ENCODE measurements at places on chromosomes 11 and 22.

GRCh38 chr22:30015846-30016245 lies 64.4 kb upstream of the HORMAD2 start:
- DNase-seq = no peak
- H3K27ac ChIP-seq = no peak overlapping the region
- H3K36me3 ChIP-seq = no peaks in the 10 kb centered on the region
- no peaks in the 10 kb centered on the region for H3K27me3 ChIP-seq
- H3K4me3 ChIP-seq = no peak overlapping the region

DNA sequence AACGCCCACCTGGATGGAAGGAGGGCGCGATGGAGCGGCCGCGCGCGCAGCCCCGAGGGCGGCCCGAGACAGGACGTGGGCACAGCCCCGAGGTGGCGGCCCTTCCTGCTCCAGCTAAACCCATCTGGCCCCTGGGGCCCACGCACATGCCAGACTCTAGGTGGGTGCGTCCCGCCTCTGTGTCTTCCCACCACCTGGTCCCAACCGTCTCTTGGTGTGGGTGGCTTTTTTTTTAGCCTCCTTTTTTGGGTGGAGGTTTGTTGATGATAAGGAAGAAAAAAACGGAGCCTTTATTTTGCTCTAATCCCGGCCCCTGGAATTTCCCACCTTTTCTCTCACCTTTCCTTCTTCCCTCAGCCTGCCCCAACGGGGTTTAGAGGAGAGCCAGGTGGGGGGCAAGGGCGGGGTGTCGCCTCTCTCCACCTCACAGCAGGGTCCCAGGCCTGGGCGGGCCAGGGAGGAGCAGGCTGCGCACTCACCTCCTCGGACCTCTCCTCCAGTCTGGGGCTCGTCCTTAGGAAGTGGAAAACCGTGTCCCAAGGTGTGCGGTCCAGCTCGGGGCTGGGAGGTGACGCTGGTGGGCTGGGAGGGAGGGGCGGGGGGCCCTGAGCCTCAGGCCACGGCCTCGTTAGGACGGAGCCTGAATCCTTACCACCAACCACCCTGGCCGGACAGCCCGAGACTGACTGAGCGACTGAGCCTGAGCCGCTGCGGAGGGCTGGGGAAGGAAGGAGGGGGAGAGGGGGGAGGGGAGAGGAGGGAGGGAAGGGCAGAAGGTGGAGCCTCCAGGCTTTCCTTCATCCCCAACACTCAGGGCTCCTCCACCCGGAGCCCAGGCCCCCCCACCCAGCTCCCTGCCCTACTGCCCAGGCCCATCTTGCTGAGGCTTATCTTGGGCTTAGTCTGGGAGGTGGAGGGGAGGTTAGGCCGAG lies at the start of gene SOX10:
Gene SOX10 (minus strand): TSS at position 696 of the 932 bp plus-strand sequence. CDS start 771 bp downstream, outside the sequence.
- H3K4me3 ChIP-seq = peak within 1 kb of the TSS; percentile 47
- peak; percentile 73 for DNase-seq
- H3K27ac ChIP-seq = no peak within 1 kb of the TSS
- peaks cover 31% of the 10 kb centered on the region for H3K27me3 ChIP-seq
- H3K36me3 ChIP-seq = no peaks in the 10 kb centered on the region
- peaks cover 40% of the 10 kb centered on the region for H3K4me1 ChIP-seq

DNA sequence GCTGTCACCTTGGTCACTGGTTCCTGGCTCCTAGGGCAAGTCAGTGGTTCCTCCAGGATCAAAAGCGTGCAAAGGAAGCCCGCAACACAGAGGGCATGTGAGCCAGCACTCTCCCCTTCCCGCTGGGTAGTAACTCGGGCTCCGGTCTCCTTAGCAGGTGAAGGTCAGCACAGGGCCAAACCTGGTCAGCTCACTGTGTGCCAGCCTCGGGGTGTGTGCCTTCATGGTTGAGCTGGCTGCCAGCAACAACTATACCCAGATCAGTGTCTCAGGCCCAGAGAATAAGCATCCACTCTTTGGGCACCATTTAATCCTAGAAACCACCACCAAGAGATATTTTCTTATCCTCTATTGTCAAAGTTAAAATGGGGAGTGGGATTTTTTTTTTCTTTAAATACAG lies 16.1 kb upstream of the CCDC86 start:
- no peak overlapping the region for H3K27ac ChIP-seq
- no peaks in the 10 kb centered on the region for H3K27me3 ChIP-seq
- no peak overlapping the region for H3K4me3 ChIP-seq
- DNase-seq = no peak
- no peaks in the 10 kb centered on the region for H3K4me1 ChIP-seq

DNA sequence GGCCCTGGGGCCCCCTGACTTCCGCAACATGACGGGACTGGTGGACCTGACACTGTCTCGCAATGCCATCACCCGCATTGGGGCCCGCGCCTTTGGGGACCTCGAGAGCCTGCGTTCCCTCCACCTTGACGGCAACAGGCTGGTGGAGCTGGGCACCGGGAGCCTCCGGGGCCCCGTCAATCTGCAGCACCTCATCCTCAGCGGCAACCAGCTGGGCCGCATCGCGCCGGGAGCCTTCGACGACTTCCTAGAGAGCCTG lies 992 bp downstream of the LRFN4 start:
- H3K27me3 ChIP-seq = no peaks in the 10 kb centered on the region
- peaks cover 10% of the 10 kb centered on the region for H3K4me1 ChIP-seq
- H3K27ac ChIP-seq = no peak overlapping the region

DNA sequence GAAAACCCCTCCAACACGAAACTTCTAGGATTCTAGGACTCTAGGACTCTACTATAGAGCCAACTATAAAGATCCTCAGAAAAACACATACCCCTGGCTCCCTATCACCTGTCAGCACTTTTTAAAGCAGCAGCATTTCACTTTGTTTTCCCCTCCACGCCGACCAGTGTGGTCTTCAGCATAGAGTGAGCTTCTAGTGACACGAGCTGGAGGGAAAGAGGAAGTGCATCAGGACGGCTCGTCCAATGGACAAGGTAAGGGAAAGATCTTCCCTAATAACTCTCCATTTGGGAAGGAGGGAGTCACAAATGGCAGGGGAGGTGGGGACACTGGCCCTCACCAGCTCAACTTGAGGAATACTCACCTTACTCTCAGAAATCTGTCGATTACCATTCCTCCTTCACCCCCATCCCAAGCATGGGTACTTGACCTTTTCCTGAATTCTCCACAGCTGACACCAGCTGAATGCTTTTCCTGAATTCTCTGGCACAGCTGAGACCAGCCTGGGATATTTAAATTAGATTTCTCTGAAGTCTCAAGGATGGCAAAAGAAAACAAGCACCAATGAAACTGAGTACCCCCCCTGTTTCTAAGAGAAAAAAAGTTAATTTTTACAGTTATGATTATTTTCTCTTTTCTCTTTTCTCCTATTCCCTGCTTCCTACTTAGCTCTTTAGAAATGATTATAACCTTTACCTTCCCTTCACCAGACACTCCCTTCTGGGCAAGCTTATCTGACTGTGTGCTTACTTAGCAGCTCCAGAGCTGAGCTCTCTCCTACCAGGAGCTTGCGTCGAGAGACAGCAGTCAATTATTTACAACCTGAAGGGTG lies 33.3 kb upstream of the NNMT start:
- H3K4me1 ChIP-seq = peaks cover 30% of the 10 kb centered on the region
- DNase-seq = peak; percentile 77
- no peak overlapping the region for H3K4me3 ChIP-seq
- H3K36me3 ChIP-seq = no peaks in the 10 kb centered on the region
- H3K27me3 ChIP-seq = no peaks in the 10 kb centered on the region

DNA sequence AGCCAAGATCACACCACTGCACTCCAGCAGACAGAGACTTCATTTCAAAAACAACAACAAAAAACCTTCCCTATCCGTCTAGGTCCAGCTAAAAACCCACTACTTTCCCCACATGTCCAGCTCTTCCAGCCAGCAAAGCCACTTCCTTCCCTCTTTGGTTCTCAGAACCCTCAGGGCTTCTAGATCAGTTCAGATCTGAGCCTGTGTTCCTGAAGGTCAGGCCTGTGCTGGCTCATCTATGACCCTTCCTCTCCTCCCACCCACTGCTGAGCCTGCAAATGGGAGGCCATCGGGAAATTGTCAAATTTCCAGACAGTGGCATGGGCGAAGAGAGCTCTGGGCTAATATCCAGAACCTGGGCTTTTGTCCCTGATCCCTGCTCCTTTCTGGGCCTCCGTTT lies 37.8 kb downstream of the SLCO2B1 start:
- H3K27ac ChIP-seq = no peak overlapping the region
- no peak for DNase-seq
- H3K36me3 ChIP-seq = no peaks in the 10 kb centered on the region
- H3K27me3 ChIP-seq = no peaks in the 10 kb centered on the region
- H3K4me1 ChIP-seq = peaks cover 12% of the 10 kb centered on the region

DNA sequence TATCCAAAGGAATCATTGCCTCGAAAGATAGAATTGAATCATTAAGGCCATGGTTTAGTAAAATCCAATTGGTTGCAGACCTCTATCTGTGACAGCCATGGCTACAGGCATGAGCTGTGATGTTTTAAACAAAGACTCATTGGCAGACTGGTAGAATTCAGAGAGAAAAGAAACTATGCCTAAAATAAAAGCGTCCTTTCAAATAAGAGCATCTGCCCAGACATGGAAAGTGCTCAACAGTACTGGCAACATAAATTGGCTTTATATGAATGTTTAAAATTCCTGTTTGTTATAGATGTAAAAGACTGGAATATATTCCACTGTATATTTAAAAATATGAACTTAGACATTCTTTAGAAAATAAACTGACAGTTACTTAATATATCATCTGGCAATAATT lies 2034.2 kb downstream of the LRRC4C start:
- H3K4me3 ChIP-seq = no peak overlapping the region
- no peak for DNase-seq
- H3K27me3 ChIP-seq = no peaks in the 10 kb centered on the region
- H3K4me1 ChIP-seq = no peaks in the 10 kb centered on the region

DNA sequence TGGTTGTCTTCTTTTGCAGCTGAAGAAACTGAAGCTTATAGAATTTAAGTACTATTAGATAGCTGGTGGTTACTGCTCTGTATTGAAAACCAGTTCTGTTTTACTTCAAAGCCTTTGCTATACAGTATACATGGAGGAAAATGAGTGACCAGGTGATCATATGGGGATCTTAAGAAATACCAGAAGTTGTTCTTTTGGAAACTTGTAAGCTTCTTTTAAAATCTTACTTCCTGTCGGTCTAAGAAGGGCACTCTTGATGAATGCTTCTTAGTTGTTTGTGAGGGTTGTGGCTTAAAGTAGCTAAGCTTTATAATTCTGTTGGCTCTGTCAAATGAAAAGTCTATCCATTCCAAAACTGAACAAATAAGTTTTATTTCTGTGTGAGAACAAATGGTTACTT lies 55.2 kb downstream of the PDE3B start:
- H3K4me1 ChIP-seq = no peaks in the 10 kb centered on the region
- no peak overlapping the region for H3K27ac ChIP-seq
- peaks cover under 1% of the 10 kb centered on the region for H3K36me3 ChIP-seq
- H3K27me3 ChIP-seq = no peaks in the 10 kb centered on the region
- no peak for DNase-seq
- no peak overlapping the region for H3K4me3 ChIP-seq

DNA sequence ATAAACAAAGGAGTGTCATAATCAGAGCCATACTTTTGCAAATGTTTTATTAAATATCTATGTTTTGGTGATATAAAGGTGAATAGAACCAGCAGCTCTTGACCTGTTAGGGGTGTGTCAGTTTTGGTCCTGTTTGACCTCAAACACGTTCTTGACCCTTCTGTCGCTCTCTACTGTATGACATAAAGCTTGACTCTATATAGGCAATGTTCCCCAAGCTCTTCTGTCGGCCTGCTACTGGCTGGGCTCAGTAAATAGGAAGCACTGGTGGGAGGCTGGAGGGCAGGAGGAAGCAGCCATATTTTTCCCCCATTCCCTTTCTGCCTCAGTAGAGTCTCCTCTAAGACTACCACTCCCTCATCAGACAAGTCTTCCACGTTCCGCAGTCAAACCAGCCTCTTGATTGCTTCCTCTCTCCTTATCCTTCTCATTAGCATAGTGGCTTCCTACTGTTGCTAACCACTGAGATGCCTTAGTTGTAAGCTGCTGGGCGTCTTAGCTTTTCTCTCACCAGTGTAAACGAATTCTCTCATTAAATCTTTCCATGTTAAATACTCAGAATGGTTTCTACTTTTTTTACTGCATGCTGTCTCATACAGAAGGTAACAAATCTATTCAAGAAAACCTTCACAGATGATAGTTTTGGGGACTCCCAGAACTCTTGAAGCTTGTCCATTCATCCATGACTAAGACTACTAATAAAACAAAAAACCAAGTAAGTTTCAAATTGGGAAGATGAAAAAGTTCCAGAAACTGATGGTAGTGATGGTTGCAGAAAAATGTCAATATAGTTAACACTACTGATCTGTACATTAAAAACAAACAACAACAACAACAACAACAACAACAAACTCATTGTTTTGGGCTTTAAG lies 3.3 kb downstream of the NPAT start:
- H3K27me3 ChIP-seq = no peaks in the 10 kb centered on the region
- no peaks in the 10 kb centered on the region for H3K36me3 ChIP-seq
- peak overlapping the region; percentile 86 for H3K4me3 ChIP-seq
- H3K4me1 ChIP-seq = peaks cover 30% of the 10 kb centered on the region
- H3K27ac ChIP-seq = no peak overlapping the region

- no peaks in the 10 kb centered on the region for H3K36me3 ChIP-seq
- H3K4me3 ChIP-seq = peak overlapping the region; percentile 89
- peak overlapping the region; percentile 80 for H3K27ac ChIP-seq
- no peaks in the 10 kb centered on the region for H3K27me3 ChIP-seq
- DNase-seq = peak; percentile 48
- peaks cover 12% of the 10 kb centered on the region for H3K4me1 ChIP-seq
Observed at GRCh38 chr11:47552056-47552565, 821 bp downstream of the CELF1 start.

DNA sequence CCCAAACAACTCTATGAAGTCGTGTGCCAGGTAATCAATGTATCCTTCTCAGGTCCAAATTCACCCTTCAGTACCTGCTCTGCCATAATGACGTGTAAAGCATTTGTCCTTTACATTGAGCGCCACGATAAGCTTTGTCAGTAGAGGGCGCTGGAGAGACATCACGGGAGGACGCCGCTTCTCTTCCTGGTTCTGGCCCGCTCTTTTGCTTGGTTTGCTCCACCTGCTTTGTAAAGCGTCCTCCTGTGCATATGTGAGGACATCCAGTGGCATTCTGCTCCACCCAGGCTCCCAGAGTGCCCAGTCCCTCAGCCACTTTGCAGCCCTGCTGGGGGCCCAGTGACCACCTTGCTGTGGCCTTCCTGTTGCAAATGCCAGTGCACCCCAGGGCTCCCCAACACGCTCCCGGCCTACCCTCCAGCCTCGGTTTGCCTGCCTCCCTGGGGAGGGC lies 61.1 kb downstream of the WT1 start:
- no peak overlapping the region for H3K27ac ChIP-seq
- peak; percentile 67 for DNase-seq
- no peaks in the 10 kb centered on the region for H3K27me3 ChIP-seq
- no peak overlapping the region for H3K4me3 ChIP-seq
